Midbrain (tissue), 1 donor: ENCODE measurements at places on chromosomes 6 and 20.

DNA sequence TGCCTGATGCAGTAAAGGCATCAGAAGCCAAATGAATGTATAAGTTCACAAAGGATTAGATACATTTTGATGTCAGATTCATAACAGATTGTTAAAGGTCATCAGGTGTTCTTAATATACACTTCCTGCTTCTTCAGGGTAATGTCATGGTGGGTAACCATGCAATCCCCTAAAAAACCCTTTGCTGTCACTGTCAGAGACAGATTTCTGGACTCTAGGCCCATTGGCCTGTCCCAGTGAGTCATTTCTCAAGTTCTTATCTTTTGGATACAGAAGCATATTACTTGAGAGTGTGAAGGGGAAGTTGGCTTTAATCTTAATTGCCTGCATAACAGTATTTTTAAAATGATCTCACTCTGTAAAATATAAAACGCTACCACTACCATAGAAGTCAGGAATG lies 895.6 kb upstream of the MAP3K7 start:
- no peak for DNase-seq

- no peak for DNase-seq
These were observed 8.7 kb downstream of the GPX6 start for GRCh38 chr6:28506807-28507475.

DNA sequence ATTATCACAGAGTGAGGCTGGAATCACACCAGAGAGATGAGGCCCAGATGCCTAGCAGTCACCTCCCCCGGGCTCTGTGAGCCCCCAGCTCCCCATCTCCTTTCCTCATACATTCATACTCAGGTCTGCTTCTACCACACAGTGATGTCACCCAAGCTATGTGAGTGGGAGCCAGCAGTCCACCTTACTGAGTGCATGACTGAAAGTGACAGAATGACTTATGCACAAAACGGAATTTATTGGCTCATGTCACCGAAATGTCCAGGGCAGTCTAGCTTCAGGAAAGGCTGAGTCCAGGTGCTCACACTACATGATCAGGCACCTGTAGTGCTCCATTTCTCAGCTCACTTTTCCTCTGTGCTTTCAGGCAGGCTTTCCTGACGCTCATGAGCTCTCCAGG lies 36.7 kb upstream of the CCN6 start:
- no peak for DNase-seq

GRCh38 chr6:5968817-5969734 lies 37.6 kb downstream of the NRN1 start:
- DNase-seq = no peak

GRCh38 chr20:44264287-44264686 lies 17.2 kb downstream of the GDAP1L1 start:
- no peak for DNase-seq

DNA sequence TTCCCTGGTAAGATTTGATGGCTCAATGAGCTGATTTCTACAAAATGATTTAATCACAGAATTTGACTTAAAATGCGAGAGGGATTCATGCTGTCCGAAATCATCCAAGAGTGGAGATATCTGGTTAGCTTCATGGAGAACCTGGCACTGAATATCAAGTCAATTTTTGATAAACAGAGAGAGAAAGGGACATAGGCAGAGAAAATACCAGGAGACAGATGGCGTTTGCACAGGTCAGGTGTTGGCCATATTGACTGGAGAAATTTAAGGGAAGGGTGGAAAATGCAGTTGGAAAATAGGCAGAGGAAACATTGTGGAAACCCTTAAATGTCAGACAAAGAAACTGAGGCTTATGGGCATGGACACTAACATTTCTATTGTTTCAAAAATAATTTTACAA lies 47.0 kb downstream of the BCAS1 start:
- no peak for DNase-seq

GRCh38 chr6:5132731-5133130 lies 47.6 kb downstream of the PPP1R3G start:
- DNase-seq = peak; percentile 47

DNA sequence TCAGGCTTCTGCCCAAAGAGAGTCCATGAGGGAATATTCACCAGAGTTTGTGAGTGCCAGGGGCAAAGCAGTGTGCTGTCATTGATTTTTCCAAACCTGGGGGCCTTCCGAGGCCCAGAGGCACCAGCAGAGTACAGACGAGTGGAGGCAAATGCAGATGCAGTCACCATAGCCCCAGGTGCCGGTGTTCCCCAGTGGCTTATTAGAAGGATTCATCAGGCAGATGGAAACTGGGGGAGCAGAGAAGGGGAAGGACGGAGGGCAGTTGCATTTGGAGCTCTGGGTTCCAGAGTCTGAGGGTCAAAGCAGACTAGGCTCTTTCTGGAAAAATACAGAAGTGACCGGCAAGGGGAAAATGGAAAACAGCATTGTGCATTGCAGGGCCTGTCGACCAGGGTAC lies 184.2 kb downstream of the ANKRD60 start:
- DNase-seq = no peak

- no peak for DNase-seq
These were observed 79.4 kb downstream of the CHMP4B start for GRCh38 chr20:33890557-33890956.

- no peak for DNase-seq
These were observed 3.0 kb downstream of the CASS4 start for GRCh38 chr20:56414842-56415765.

DNA sequence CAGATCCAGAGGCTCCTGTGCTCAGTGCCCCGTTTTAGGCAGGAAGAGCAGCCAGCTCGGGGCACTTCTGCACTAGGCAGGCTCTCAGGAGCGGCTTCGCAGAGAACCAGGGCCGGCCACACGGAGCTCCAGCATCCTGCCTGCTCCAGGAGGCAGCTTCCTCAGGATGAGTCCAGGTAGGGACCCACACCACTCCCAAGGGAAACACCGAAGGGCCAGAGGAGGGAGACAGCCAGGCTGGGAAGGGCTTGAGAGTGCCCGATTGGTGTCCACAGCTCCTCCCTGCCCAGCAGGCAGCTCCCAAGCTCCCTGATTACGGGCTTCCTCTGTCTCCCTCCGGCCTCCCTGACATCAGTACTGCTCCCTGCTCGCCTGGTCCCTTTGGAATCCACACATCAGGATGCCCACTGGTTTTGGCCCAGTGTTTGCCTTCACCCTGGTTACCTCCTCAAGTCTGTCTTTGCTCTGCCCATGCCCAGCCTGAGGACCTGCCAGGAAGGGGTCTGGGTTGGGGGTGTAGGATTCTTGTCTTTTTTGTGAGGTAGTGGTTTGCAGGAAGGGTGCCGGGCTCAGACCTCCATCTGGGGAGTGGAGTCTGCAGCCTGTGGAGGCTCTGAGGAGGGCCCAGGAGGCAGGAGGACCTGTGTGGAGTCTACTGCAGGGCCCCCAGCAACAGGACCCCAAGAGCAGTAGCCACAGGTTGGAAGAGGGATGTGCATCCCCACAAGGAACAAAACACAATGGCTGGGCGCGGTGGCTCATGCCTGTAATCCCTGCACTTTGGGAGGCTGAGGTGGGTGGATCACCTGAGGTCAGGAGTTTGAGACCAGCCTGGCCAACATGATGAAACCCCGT lies 11.2 kb upstream of the PYGB start:
- no peak for DNase-seq

- no peak for DNase-seq
These were observed 44.5 kb upstream of the NCOA3 start for GRCh38 chr20:47456952-47457724.

DNA sequence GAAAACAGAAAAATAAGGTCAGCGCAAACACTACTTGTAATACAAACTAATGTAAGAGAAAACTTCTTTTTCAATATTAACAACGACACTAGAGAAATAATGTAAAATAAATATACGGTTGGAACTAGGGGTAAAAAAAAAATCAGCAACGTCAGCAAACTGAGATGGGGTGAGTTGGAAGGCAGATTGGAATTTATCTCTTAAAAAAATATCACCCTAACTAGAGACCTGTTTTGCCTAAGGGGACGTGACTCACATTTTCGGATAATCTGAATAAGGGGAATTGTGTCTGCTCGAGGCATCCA lies 705 bp upstream of the UTRN start:
- no peak for DNase-seq
